Dorsolateral prefrontal cortex (tissue), 122 donors: ENCODE measurements at places on chromosomes 16 and 17.

- DNase-seq = no peak
Observed at GRCh38 chr17:14510136-14510535, 209.3 kb downstream of the HS3ST3B1 start.

DNA sequence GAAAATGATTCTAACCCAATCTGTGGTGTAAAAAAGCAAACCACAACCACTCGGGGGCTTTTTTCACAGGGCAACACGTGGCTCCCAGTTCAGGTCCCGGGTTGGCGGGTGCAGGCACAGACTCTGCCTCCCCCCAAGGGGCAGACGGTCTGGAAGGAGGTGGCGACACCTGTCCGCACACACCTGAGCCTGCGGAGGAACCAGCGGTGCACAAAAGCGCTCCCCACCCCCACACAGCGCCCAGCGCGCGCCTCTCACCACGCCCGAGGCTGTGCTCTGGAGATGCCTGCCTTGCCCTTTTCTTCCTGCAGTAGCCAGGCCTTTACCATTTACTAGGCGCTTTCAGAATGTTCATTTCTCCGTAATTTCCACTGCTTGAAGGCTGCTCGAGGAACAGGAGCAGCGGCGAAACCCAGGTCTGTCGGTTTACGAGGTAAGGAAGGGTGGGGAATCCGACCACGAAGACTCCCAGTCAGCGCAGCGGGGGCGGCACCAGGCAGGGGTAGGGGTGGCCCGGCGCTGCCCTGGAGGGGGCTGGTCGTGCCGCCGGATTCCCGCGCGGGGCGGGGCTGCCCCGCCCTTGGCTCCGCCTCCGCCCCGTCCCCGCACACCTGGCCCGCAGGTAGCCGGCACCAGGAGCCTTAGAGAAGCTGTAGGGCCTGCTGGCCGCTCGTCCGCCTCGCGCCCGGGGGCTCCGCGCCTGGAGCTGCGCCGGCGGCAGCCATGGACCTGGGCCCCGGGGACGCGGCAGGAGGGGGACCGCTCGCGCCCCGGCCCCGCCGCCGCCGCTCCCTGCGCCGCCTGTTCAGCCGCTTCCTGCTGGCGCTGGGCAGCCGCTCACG, at the start of gene USP43:
Gene USP43, plus strand, starts transcription at position 608 of the 842 bp plus-strand sequence. Its CDS starts 116 bp downstream, at position 724.
- no peak for DNase-seq

DNA sequence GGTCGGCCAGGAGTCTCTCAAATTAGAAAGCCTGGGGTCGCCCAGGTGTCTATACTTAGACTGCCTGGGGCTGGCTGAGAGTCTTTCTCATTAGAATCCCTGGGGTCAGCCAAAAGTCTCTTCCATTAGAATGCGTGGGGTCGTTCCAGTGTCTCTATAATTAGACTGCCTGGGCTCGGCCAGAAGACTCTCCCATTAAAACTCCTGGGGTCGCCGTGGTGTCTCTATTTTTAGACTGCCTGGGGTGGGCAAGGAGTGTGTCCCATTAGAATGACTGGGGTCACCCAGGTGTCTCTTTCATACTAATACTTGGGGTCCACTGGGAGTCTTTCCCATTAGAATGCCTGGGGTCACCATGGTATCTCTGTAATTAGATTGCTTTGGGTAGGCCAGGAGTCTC, 2227.7 kb downstream of the TP53TG3F start:
- DNase-seq = no peak

DNA sequence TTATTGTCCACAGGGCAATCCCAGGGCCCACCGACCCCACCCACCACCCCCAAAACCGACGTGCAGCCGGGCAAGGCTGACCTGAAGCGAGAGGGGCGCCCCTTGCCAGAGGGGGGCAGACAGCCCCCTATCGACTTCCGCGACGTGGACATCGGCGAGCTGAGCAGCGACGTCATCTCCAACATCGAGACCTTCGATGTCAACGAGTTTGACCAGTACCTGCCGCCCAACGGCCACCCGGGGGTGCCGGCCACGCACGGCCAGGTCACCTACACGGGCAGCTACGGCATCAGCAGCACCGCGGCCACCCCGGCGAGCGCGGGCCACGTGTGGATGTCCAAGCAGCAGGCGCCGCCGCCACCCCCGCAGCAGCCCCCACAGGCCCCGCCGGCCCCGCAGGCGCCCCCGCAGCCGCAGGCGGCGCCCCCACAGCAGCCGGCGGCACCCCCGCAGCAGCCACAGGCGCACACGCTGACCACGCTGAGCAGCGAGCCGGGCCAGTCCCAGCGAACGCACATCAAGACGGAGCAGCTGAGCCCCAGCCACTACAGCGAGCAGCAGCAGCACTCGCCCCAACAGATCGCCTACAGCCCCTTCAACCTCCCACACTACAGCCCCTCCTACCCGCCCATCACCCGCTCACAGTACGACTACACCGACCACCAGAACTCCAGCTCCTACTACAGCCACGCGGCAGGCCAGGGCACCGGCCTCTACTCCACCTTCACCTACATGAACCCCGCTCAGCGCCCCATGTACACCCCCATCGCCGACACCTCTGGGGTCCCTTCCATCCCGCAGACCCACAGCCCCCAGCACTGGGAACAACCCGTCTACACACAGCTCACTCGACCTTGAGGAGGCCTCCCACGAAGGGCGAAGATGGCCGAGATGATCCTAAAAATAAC, 3.0 kb downstream of the SOX9 start:
- DNase-seq = no peak

DNA sequence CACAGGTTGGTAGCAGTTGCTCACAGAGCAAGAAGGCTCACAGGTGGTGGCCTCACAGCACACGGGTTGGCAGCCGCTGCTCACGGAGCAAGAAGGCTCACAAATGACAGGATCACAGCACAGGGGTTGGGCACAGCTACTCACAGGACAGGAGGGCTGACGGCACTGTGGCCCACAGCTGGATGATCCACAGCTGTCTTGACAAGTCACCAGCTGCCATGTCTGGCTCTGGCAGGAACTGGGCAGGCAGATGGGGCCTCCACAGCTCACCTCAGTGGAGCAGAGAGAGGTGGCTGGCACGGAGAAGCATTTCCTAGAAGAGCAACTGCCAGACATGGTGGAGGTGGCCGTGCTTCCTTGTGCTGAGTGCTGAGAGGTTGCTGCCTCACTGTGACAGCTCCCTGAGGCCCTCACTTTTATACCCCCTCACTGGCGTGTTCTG, at the start of gene KRTAP16-1:
Gene KRTAP16-1, minus strand, starts transcription at position 392 of the 442 bp plus-strand sequence. Its CDS starts 56 bp downstream, at position 336.
- DNase-seq = no peak

- no peak for DNase-seq
Observed at GRCh38 chr16:87150681-87151280, 166.4 kb downstream of the C16orf95 start.

DNA sequence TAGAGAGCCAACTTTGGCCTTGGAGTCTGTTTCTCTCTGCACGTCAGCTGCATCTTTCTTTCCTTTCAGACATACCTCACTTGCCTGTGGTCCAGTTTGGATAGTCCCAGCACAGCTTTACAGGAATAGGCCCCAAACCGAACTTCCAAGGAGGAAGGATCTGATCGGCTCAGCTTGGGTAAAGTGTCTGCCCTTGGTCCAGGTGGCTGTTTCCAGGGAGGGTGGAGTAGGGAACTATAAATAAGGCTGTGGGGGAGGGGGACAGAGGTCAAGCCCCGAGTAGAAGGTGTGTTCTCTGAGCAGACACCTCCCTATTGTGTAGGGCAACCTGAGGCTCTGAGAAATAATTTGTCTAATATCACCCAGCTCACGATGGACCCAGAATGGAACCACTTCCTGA, 29.2 kb upstream of the NKD1 start:
- no peak for DNase-seq

- DNase-seq = no peak
Observed at GRCh38 chr17:40482722-40483121, 18.7 kb downstream of the TNS4 start.
